ENCODE measurements at places on chromosomes 2 and 18. TPM values are rescaled to one million over a fixed set of nuclear protein-coding genes. Genes with fewer than 3 reads are reported as not detected.

DNA sequence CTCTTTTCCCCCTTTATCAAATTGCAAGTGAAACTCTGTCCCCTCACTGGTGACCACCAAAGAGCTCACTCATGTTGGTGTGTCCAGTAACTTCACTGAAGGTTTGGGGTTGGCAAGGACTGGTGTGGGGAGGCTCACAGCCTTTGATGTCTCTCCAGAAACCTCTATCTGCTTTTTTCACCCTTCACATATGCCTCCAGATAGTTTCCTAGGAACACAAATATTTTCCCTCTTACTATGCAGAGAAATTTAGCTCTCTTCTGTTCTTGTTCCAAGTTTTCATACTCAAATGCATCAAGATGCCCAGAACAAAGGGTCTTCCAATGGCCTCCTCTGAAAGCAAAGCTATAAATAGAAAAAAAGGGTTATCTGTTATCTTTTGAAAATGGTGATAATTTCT, 20.7 kb downstream of the DTNA start:
- no peak for DNase-seq

GRCh38 chr2:151945602-151946001, 117.4 kb upstream of the ARL5A start:
- DNase-seq, result no peak

DNA sequence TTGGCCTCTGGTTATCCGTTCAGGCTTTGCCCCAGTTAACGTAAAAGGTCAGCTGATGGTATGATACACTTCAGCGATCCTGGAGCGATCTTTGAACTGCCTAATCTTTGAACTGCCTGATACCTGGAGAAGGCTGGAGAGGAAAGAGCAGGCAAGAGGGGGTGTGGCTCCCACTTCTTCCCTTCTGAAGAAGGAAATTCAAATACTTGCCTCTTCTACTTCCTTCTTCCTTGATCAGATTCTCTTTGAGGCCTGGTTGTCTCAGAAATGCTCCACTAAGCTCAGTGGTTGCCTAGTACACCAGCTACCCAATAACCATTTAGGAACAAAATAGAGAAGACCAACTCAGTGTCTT, 619 bp downstream of the GALM start:
- peak; percentile 48 for DNase-seq

IMPA2 gene
- 23.0 TPM for total RNA-seq

- no peak for DNase-seq
These were observed 8.6 kb upstream of the COBLL1 start for GRCh38 chr2:164850235-164850634.

DNA sequence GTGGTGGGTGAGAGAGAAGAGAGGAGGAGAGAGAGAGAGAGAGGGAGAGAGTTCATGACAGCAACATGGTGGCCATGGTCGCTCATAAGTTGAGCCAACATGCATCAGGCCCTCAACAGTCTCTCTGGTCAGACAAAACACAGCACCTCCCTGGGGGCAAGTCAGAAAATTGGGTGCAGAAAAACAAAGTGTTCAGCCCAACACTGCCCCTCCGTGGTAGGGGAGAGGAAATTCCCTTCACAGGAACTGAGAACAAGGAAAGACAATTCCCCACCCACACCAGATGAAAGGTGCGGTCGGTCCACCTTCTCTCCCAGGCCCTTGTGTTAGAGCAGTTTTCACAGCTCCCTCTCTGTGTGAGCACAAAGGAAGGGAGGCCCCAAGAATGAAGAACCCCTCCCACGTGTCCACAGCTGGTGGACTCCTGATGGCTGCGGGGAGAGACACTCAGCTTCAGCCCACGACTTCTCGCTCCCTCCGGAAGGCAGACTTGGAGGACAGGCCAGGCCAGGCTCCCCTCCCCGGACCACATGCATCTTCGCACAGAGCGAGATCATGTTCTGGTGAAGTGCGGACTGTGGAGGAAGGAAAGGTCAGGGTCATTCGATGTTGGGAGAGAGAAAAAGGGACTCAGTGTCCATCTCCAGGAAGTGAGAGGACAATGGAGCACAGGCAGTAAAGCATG, 181.7 kb downstream of the ANAPC1 start:
- DNase-seq, result peak; percentile 65

DSG4 gene
- total RNA-seq, result not detected

SPDYA gene
- 0.77 TPM for total RNA-seq

ST3GAL5 gene
- 10.9 TPM for total RNA-seq

TTN gene
- 0.33 TPM for total RNA-seq

GRCh38 chr2:173940208-173941020, 24.8 kb downstream of the SP3 start:
- no peak for DNase-seq

- no peak for DNase-seq
These were observed 6.0 kb upstream of the NFATC1 start for GRCh38 chr18:79389689-79390088.

DNA sequence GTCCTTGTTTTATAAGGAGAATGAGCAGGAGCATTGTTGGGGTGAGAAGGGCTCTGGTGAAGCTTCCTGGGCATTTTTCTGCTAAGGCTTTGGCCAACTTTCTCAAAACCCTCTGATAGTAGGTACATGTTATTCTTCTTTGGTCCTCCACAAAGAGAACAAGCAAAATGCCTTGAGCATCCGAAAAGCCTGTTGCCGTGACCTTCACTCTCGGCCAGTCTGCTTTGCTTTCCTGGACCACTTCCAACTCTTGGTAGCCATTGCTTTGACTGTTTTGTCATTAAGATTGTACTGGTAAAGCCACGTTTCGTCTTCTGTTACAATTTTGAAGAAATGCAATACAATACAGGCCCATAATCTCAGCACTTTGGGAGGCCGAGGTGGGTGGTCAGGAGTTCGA, 27.4 kb upstream of the ALLC start:
- DNase-seq, result no peak

ICA1L gene
- 4.6 TPM for total RNA-seq

SKOR2 gene
- not detected for total RNA-seq

PRKAG3 gene
- total RNA-seq, result 0.26 TPM

PIEZO2 gene
- 6.6 TPM for total RNA-seq

RIT2 gene
- total RNA-seq, result not detected

ZNF396 gene
- 5.0 TPM for total RNA-seq

DNA sequence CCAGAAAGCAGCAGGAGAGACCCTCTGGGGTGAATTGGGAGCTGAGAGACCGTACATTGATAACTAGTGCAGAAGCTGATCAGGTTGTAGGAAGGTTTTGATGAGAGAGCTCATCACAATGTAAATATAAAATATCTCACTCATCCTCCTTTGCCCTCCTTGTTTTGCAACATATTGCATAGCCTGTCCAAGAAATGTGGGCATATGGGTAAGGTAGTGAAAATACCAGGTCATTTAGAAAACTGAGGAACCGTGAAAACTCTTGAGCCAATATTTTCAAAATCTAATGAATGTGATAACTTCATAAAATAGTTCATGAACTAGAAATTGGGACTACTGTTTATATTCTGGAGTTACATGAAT, 31.4 kb downstream of the C18orf54 start:
- no peak for DNase-seq

- DNase-seq, result no peak
These were observed 190.6 kb upstream of the ITGA4 start for GRCh38 chr2:181266614-181267013.

DNA sequence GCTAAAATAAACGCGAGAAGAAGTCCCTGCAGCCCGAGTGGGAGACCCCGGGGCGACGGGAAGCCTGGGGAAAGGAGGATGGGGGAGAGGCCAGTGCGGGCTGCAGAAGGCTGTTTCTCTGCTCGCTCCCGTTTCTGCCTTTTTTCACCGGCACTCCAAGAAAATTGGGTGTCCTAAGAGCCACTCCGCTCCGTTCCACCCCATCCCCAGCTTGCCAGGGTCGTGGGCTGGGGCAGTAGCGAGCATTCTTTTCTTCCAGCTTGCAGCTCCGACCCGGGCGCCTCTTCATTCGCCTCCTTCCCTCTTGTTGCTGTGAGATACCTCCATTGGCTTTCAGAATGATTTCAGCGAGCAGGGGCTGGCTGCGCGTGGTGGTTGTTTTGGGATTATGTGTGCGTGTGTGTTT, 1.1 kb downstream of the HOXD3 start:
- no peak for DNase-seq

DNA sequence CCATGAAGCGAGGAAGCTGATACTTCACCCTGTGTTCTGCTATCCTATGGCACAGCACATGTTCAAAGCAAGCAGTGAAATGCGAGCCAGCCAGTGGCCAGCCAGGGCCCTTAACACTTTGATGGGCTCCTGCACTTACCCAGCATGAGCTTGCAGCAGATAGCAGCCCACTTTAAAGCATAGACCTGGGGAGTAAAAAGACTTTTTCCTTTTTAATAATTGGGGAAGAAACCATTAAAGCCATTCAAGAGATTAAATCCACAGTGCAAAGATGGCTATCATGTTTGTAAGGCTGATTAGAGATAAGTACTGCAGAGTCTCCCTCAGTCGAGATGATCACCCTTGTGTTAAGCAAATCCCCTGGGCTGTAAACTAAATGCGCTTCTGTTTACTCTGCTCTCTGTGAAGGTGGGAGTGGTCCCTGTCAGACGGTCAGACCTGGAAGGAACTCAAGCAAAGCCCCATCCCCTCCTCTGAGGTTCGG, 15.7 kb downstream of the CCBE1 start:
- no peak for DNase-seq

LRP1B gene
- under 0.01 TPM for total RNA-seq

- DNase-seq, result no peak
These were observed 30.0 kb downstream of the PPP3R1 start for GRCh38 chr2:68222287-68222686.

FEV gene
- total RNA-seq, result not detected

DSG1 gene
- not detected for total RNA-seq

GPR39 gene
- 1.3 TPM for total RNA-seq

- DNase-seq, result no peak
These were observed 44.3 kb upstream of the RAB6C start for GRCh38 chr2:129935118-129935517.

PTPN2 gene
- 23.6 TPM for total RNA-seq

- DNase-seq, result no peak
These were observed 22.7 kb downstream of the AAK1 start for GRCh38 chr2:69620870-69621269.

CTNNA2 gene
- not detected for total RNA-seq

GRCh38 chr2:157194844-157195243, 62.7 kb upstream of the GALNT5 start:
- no peak for DNase-seq

DNA sequence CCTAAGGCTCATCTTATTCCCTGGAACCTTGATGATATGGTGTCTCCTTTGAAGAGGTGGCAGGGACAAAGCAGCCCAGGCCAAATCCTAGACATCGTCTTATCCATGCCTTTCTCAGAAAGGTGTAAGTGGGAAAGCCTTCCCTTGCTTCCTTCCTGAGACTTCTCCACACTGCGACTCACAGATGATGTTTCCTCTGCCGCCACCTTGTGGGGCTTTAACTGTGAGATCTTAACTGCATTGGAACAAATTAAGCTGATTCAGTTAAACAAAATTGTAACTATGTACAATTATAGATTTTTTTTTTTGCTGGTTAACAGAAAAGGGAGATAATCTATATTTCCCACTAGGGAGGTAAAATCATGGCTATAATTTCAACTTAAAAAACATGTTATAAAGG, 10.0 kb upstream of the GCA start:
- DNase-seq, result no peak

INHA gene
- total RNA-seq, result 0.26 TPM

IL1RL2 gene
- 3.1 TPM for total RNA-seq

MAP3K19 gene
- total RNA-seq, result not detected

DNA sequence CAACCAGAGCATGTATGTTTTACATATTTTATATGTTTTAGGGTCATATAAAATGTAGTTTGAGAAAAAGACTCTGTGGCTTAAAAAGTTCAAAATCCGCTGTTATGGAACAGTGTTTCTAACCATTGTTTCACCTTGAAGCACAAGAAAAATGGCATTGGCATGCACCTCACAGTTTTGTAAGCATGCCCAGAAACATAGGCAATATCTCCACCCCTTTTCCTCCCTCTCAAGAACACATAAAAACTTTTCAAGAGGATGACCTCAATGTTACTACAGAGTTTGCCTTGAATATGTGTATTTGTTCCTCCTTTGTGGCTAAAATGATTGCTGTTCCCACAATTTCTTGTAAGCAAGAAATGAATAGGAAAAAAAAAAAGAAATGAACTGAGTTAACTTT, 29.3 kb upstream of the SLC40A1 start:
- DNase-seq, result peak; percentile 12

- DNase-seq, result no peak
These were observed 7.5 kb upstream of the KCNG2 start for GRCh38 chr18:79789901-79790890.

GRCh38 chr2:176914371-176914770, 298.2 kb upstream of the HNRNPA3 start:
- DNase-seq, result no peak

DNA sequence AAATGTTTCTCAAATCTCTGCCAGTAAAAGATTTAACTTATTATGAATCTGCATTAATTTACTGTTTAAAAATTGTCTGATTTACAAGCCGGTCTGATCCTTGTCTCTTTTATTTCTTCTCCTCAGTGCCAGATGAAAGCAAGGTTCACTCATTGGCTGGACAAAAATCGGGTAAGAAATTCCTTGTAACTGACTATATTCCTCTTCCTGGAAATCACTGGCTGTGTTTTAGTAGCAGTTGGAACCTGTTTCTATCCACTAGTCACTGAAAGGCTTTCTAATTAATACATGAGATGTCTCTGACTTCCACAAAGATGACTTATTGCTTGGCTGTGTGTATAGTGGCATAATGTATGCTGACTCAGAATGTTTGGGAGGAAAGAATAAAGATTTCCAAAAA, 436.6 kb upstream of the NRP2 start:
- peak; percentile 86 for DNase-seq

YPEL5 gene
- total RNA-seq, result 159 TPM

GRCh38 chr18:34956663-34957062, 84.5 kb upstream of the MAPRE2 start:
- DNase-seq, result peak; percentile 51

DNA sequence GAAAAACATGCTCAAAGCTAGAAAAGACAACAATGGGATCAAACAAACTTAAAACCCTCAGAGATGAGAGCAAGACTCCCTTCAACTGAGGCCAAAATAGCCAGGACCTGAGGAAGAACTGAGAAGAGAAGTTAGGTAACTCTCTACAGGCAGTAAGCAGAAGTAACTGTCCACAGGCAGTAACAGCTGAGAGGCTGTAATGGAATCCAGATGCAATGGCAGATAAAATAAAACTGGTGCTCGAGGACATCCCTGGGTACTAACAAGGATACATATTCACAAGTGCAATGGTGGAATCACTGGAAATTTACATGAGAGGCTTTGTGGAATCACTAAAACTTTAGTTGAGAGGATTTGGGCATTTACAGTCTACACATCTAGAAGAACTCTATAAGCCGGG, 30.4 kb upstream of the C2orf66 start:
- DNase-seq, result no peak

COPS9 gene
- total RNA-seq, result 104 TPM

DNA sequence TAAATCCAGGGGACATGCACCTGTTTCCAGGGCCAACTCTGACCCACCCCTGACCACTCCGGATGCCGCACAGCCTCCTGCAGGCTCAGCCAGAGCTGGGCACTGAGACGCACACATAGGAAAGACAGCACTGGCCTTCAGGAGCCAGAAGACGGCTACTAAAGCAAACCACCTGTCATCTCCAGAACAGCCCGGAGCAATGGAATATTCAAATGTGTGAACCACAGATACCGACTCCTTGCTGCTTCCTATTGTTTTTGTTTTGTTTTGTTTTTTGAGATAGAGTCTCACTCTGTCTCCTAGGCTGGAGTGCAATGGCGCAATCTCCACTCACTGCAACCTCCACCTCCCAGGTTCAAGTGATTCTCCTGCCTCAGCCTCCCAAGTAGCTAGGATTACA, 94.0 kb downstream of the LAMA1 start:
- DNase-seq, result no peak

- peak; percentile 75 for DNase-seq
These were observed 266.4 kb downstream of the ANAPC1 start for GRCh38 chr2:111617299-111618225.

SERPINB10 gene
- total RNA-seq, result not detected

PPM1B gene
- 34.5 TPM for total RNA-seq

LRP2 gene
- total RNA-seq, result under 0.01 TPM

Measured in fibroblast of lung (primary cell).